Endothelial cell of umbilical vein (primary cell): ENCODE measurements at places on chromosomes 16 and 17.

GRCh38 chr17:44077595-44077909 lies 7.0 kb downstream of the G6PC3 start:
- DNase-seq = no peak

DNA sequence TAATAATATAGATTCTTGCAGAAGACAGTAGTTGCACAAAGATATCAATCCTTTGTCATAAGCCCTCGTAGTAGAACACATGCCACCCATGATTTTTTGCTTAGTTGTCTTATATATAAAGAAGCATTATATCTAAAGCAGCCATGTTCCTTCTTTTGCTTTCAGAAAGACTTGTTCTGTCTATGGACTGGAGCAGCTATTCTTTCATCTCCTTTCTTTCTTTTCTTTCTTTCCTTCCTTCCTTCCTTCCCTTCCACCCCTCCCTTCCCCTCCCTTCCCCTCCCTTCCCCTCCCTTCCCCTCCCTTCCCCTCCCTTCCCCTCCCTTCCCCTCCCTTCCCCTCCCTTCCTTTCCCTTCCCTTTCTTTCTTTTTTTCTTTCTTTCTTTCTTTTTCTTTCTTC lies 104.0 kb upstream of the HS3ST4 start:
- no peak for DNase-seq

GRCh38 chr16:3356118-3356517 lies 429 bp downstream of the OR2C1 start:
- DNase-seq = no peak

- no peak for DNase-seq
These were observed 6.6 kb downstream of the HSD11B2 start for GRCh38 chr16:67437513-67437912.

DNA sequence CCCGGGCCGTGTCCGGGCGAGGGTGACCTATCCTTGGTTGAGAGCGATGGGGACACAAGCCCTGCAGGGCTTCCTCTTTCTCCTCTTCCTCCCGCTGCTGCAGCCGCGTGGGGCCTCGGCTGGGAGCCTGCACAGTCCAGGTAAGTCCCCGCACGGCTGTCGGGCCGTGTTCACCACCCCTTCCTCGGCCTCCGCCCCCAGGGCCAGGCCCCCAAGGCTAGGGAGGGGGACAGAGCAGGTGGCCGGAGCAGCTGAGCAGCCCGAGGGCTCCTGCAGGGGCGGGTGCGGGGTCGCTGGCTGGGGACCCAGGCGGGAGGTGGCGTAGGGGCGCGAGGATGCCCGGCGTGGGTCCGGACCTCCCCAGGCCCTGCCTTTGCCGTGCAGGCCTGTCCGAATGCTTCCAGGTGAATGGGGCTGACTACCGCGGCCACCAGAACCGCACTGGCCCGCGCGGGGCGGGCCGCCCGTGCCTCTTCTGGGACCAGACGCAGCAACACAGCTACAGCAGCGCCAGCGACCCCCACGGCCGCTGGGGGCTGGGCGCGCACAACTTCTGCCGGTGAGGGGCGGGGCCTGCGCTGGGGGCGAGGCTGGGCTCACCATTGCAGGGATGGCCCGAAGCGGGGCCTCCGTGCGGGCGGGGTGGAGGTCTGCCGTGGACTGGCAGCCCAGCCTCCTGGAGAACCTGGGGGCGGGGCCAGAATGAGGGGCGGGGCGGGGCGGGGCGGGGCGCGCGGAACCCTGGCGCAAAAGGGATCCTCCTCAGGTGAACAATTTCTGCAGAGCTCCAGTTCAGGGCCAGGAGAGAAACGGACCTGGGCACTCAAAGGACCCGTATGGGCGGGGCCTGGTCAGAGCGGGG lies 631 bp downstream of the KREMEN2 start:
- no peak for DNase-seq

DNA sequence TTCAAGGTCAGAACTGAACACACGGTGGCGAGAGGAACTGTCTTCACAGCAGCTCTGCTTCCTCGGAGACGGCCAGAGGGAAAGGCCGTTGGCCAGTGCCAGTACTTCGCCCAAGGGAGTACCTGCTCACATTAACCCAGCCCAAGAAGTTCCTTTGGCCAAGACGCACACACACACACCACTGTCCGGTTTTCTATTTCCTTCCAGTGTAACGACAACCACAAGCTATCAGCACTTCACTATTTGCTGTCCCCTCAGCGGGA lies 744 bp upstream of the GGNBP2 start:
- DNase-seq = peak; percentile 67
